ENCODE measurements at places on chromosomes 16 and 17.
A peak's percentile ranks its signal among the peaks of the same experiment; 100 is the strongest.

DNA sequence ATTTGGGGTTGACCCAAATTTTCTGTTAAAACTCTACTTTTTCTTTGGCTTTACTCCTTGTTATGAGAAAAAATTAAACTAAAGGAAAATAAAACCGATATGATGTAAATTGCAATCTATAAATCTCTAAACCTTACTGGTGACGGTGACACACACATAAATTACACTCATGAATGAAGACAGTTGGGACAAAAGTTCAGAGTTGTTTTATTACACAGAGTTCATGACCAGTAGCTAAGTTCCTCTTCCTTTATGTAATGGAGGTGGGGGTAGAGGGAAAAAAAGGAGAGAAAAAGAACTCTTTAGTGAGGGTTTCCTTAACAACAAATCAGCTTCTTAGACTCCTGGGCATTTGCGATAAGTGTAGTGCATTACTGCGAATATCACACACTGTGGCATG is 220.7 kb downstream of the KCNJ2 start:
- DNase-seq: no peak

DNA sequence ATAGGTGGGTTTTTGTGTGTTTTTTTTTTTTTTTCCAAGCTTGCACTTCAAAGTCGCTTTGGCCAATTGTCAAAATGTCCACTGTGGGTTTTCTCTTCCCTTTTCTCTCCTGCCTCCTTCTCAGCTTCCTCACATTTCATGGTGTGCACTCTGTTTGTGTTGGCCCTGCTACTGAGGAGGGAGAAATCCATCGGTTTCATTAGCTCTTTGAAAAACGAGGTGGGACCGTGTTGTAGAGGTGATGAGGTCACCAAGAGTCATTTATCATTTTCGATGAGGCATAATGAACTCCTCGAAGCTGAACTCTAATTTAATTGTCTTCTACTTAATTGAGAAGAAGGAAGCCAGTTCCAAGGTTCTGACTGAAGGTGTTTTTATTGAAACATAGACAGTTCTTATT is 174.4 kb upstream of the TOX3 start:
- DNase-seq: no peak

DNA sequence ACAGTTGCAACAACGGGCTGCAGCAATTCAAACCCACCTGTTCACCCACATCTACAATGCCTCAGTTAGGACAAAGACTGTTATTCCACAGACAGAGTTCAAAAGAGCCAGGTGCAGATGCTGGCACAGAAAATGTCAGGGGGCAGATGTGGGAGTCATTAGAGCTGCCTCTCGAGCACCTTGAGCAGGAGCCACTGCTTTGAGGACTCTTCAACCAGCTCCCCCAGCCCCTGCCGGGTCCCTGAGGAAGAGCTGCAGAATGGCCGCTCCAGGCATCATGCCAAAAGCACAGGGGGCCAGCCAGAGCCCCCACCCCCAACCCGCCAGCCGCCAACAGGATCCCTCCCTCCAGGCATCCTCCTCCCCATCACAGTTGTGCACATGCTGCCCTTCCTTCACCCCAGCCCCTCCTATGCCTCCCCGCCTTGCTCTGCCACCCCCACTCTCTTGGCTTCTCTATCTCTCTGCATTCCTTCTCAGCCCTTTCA is 20.8 kb downstream of the C17orf67 start:
- no peak for DNase-seq

DNA sequence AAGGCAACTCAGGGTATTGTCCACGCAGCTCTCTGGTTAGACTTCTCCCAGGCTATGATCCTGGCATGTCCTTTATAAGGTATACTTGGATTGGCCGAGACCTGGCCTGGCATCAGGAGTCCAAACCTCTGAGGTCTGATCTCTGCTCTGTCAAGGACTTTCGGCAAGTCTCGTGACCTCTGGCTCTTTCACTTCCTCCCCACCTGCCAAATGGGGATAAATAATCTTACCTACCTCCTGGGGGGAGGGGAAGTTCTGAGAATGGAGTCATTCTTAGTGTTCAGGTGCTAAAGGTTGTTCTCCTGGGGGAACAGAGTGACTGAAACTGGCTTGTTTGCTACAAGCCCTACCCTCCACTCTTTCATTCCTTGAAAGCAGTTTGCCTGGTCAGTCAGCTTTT is 7.6 kb downstream of the ATXN1L start:
- DNase-seq: no peak

DNA sequence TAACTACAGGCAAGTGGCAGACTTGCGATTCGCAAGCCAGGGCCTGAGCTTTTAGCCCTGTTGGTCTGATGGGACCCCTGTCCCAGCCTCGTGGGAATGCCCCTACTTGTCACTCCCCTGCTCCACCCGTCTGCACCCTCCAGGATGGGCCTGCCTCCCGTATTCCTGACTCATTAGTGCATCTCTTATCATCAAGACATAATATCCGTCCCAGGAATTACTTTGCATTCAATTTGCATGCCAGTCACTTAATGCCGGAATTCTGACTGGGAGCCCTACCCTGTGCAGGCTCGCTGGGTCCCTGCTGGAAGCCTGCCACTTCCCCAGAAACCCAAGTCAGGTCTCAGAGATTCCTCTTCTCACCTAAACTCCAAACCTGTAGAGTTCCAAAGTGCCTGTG is 3.3 kb downstream of the PRSS53 start:
- no peak for DNase-seq

DNA sequence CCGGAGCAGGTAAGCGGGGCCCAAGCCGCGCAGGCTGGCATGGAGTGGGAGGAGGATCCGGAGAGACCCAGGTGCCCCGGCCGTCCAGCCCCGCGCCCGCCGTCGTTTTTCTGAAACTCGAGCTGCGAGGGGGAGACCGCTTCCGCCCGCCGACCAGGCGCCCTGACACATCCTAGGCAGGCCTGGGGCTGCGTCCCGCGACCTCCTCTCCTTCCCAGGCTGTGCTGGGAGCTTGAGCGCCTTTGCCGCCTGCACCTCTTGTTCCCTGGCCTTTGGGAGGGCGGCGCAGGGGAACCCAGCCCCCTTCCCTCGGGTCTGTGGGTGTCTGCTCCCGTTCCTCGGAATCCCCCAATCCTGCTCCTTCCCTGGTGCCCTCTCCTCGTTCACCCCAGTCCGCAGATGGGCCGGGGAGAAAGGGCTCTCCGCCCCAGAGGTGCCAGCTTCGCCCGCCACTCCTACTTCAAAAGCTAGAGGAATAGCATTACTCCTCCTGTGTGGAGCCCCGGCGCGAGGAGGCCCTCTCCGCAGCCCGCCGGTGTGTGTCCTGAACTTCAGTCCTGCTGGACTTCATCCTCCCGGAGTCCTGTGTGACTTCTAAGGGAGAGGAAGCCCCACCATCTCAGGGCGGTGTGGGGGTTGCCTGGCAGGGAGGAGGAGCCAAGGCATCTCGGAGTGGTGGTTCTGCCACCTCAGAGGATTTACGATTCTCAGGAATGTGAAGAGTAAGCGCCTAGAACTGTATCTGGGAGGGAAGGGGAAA is 1.0 kb downstream of the NHERF1 start:
- DNase-seq: no peak

DNA sequence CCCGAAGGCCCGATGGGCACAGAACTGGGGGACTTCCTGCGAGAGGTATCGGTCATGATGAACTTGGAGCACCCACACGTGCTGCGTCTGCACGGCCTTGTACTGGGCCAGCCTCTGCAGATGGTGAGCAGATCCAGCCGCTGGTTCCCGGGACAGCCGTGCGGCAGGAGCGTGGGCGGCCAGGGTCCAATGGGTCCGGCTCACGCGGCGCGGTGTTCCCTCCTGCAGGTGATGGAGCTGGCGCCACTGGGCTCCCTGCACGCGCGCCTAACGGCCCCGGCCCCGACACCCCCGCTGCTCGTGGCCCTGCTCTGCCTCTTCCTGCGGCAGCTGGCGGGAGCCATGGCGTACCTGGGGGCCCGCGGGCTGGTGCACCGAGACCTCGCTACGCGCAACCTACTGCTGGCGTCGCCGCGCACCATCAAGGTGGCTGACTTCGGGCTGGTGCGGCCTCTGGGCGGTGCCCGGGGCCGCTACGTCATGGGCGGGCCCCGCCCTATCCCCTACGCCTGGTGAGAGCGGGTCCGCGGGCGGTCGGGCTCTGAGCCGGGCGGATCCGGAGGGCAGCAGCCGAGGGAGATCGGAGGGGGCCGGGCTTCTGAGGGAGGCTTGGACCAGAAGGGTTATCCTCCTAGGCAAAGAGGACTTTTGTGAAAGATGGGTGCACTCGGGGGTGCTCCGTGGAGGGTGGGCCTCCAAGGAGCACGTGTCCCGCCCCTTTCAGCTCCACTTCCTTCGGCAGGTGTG is 3.0 kb downstream of the TNK1 start:
- DNase-seq: peak; percentile 55

DNA sequence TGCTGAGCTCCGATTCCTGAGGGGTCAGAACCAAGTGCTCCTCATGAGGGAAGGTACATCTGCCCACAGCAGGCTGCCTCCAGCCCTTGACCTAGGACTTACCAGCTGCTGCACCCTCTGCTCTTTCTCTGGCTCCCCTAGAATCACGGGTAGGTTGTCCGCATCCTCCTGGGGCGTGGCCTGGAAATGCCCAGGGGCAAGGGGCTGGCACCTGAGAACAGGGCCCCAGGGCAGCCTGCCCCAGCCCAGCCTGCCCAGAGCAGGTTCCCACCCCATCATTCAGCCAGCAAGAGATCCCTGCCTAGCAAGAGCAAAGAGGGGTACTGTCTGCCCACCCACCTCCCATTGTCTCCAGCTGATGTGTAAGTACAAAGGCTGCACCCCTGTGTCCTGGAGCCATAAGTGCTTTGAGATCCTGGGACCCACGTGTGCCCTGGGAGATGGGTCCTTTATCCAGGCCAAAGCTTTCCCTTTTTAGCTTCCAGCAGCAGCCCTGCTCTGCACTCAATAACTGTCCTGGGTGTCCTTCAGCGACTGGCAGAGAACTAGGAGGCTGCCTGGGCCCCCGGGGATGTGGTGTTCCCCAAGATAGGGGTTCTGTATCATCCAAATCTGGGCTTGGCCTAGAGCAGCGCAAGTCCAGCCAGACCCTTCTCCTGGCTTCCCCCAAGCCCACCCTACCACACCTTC is 5.1 kb downstream of the TSPOAP1 start:
- no peak for DNase-seq

DNA sequence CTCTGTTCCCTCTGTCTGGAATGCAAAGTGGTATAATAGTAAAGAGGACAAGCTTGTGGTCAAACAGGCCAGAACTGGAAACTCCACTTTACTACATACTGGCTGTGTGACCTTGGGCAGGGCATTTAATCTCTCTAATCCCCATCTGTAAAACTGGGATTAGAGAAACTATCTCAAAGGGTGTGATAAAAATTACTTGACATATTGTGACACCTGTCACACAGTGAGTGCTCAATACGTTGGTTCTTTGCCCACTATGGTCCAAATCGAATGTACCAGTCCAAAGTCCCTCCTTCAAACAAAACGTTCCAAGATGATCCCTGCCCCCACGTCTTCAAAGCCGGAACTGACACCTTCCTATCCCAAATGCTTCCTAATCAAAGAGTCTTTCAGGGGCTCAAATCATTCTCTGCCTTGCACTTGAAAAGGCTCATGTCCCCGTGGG is 734 bp downstream of the PGAP3 start:
- DNase-seq: no peak

GRCh38 chr16:4649744-4650442 is 25.3 kb downstream of the MGRN1 start:
- no peak for DNase-seq

- no peak for DNase-seq
These were observed 1.5 kb downstream of the CD68 start for GRCh38 chr17:7580604-7581575.

- DNase-seq: no peak
These were observed 459 bp upstream of the MARCHF10 start for GRCh38 chr17:62808576-62808970.

- no peak for DNase-seq
These were observed 12.9 kb downstream of the KRT39 start for GRCh38 chr17:40953881-40954280.

GRCh38 chr17:64343833-64344637 is 46.6 kb downstream of the PECAM1 start:
- DNase-seq: no peak

GRCh38 chr17:42354956-42355843 is 33.0 kb downstream of the STAT3 start:
- DNase-seq: no peak

DNA sequence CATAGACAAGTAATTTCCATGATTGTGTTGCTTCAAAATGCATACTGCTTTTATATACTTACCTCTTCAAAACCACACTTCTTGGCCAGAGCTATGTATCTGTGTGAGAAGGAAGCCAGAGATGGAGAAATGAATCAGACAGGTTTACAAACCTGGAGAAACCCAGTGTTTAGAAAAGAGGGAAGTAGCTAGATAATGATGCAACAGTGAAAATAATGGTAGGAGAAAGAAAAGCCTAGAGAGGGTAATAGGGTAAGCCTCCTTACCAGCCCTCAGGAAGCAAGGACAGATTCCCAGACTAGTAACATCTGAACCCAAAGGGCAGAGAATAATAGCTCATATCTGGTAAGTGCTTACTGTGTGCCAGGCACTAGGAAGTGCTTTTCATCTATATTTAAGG is 250.3 kb upstream of the CDH11 start:
- DNase-seq: no peak

DNA sequence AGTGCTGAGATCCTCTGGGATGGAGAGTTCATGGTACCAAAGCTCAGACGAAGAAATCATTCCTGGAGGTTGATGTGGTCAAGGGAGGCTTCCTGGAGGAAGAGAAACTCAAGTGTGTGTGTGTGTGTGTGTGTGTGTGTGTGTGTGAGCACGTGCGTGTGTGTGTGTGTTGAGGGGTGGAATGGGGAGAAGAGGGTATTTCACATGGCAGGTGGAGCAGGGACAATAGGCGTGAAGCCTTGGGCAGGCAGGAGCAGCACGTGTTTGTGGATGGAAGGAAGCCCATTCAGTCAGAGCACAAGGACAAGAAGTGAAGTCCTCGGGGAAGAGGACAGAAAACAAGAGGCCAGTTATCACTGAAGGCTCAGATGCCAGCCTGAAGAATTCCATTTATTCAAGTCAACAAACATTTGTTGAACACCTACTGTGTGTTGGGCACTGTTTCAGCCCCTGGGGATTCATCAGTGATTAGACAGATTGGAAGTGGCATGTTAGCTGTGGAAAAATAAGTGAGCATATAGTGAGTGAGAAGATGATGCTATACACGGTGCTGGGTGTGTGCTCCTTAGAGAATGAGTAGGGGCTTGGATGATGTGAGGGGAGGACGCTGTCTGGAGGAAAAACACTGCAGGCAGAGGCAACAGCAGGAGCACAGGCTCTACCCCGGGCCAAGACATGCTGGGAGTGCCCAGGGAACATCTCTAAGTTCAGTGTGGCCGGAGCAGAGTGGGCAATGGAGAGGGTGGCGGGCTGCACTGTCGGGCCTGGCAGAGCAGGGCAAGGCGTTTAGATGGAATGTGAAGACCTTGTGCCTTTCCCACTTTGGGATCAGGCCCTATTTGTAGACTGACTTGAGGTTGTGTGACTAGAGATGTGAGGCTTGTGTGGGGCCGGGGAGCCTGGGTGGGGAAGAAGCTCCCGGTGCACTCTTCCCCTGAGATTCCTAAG is 267.1 kb downstream of the CBLN1 start:
- no peak for DNase-seq

- no peak for DNase-seq
These were observed 2339.5 kb downstream of the TP53TG3F start for GRCh38 chr16:35798885-35799426.

DNA sequence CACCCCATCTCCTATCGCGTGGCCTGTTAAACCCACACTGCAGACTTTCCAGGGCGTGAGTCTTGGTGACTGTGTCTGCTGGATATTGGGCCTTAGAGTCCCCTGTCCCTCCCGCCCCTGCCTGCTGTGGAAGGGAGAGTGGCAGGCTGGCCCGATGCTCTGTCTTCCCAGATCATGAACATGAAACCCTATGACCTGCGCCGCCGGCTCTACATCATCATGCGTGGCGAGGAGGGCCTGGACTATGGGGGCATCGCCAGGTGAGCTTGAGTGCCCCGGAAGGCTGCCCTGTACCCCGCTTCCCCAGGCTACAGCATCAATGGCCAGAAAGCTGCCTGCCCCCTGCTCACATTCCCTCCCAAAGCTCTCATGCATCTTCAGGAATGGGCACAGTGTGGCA is 19.5 kb upstream of the CLEC18A start:
- no peak for DNase-seq

All from neural crest cell (in vitro differentiated cells).